ENCODE measurements at places on chromosomes 13 and 19. TPM values are rescaled to one million over a fixed set of nuclear protein-coding genes. Genes with fewer than 3 reads are reported as not detected.
A peak's percentile ranks its signal among the peaks of the same experiment; 100 is the strongest.

DNA sequence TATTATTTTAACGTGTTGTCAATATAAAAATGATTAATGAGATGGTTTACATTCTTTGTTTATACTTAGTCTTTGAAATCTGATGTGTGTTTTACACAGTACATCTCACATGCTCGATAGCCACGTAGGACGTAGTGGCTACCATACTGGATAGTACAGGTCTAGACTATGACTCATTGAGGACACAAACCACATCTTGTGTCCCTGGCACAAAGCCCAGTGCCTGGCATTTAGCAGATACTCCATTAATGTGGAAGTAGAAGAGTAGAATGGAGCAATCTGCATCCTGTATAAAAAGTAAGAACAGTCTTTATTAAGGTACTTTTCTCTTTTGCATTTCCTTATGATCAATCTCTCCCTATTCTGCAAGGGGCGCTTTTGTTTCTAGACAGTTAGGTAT, 49.0 kb upstream of the FRY start:
- no peak for DNase-seq

DNA sequence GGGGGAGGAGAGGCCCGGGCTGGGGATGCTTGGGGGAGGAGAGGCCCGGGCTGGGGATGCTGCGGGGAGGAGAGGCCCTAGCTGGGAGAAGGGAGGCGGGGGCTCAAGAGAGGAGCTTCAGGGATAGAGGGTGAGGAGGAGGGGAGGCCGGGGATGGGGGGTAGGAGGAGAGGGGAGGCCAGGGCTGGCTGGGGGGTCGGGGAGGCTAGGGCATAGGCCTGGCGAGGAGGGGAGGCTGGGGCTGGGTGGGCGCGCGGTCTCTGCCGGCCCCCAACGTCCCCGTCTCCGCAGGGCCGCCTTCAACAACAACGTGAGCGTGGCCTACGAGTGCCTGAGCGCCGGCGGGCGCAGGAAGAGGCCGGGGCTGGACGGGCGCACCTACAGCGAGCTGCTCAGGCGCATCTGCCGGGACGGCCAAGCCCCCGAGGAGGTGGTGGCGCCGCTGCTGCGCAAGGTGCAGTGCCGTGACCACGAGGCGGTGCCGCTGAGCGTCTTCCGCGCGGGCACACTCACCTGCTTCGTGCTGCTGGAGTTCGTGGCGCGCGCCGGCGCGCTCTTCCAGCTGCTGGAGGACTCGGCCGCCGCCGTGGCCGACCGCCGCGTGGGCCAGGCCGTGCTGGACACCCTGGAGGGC, 11.4 kb downstream of the TPGS1 start:
- DNase-seq = peak; percentile 83

GRCh38 chr19:5023128-5023571, 54.2 kb downstream of the KDM4B start:
- peak; percentile 51 for DNase-seq

Gene RPS5
- 2,937 TPM for total RNA-seq

GRCh38 chr19:1082165-1082927, 12.8 kb downstream of the POLR2E start:
- peak; percentile 100 for DNase-seq

Gene CEACAM20
- not detected for total RNA-seq

DNA sequence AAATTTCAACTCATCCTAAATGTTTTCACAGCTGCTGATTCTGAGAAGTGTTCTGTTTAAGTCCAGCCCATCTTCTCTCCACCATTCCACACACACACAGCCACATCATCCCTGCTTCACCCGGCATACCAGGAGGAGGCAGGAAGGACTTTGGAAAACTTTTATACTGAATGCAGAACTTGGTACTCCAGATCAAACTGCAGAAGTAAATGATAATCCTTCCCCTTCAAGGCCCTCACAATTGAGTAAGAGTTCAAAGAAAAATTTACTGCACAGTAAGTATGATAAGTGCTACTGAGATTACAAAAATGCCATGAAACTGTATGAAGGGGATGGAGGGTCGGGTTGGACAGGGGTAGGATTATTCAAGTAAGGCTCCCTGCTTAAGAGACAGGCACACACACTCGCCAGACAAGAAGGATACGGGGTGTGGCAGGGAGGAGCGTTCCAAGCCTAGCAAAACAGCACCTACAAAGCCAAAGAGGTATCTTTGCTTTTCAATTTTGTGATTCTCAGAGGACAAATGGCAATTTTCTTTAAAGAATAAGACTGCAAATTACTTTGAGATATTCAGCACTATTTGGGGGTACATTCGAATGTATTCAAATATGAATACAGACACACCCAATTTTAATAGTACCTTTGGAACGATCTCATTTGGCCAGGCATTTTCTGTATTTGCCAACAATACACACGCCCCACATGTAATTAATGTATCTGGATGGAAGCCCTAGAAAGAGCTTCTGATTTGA, 2.5 kb downstream of the USP12 start:
- DNase-seq = no peak

All from H7 (cell line).